HT1080 (cell line): ENCODE measurements at places on chromosomes 6 and 20.

DNA sequence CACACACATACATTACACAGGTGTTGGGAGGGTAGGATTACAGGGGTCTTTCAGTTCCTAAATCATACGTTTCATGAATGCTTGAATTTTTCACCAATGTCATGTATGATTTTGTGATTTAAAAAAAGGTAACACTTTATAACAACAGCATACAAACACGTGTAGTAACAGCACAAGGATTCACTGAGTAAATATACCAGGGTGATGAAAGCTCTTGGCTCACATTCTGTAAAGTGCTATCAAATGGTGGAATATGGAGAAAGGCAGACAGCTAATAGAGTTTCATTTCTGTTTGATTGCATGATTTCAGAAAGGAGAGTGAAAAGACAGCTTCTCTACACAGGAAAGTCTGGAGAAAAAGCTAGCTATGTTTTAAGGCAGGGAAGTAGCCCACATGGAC is 231.9 kb downstream of the CD83 start:
- no peak for DNase-seq

DNA sequence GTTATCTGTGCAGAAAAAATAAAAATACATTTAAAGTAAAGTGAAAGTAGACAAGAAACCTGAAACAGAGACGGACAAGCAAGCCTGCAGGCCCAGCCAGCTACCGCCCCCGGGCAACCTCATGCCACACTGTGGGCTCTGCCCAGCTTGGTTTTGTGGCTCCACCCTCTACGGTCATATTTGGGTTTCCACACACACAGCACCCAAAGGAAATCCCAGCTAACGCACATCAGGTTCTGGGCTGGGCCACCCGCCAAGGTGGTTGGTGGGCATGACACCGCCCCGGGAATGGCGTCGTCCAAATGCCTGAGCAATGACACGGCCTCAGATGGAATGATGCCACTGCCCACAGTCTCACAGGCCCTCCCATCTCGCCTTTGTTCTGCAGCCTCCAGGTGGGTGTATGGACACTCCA is 22.9 kb downstream of the FAM110A start:
- DNase-seq = peak; percentile 98

DNA sequence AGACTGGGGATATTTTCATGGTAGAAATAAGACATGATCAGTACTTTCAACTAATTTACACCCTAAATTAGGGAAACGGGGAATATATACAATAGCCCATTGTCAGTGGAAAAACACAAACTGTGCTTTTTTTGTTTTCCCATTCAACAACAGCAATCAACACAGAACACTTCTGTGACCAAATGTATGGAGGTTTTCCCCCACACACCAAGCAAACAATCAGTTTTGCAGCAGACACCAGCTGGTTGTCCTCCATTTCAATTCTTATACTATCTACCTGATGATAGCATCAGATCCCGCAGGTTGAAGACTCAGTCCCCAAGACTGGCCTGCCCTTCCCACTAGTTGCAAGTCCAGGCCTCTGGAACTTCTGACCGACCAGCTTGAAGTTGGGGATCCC is 4.5 kb downstream of the HINT3 start:
- DNase-seq = no peak

- DNase-seq = no peak
Observed at GRCh38 chr20:35652641-35653429, 11.9 kb downstream of the CPNE1 start.

DNA sequence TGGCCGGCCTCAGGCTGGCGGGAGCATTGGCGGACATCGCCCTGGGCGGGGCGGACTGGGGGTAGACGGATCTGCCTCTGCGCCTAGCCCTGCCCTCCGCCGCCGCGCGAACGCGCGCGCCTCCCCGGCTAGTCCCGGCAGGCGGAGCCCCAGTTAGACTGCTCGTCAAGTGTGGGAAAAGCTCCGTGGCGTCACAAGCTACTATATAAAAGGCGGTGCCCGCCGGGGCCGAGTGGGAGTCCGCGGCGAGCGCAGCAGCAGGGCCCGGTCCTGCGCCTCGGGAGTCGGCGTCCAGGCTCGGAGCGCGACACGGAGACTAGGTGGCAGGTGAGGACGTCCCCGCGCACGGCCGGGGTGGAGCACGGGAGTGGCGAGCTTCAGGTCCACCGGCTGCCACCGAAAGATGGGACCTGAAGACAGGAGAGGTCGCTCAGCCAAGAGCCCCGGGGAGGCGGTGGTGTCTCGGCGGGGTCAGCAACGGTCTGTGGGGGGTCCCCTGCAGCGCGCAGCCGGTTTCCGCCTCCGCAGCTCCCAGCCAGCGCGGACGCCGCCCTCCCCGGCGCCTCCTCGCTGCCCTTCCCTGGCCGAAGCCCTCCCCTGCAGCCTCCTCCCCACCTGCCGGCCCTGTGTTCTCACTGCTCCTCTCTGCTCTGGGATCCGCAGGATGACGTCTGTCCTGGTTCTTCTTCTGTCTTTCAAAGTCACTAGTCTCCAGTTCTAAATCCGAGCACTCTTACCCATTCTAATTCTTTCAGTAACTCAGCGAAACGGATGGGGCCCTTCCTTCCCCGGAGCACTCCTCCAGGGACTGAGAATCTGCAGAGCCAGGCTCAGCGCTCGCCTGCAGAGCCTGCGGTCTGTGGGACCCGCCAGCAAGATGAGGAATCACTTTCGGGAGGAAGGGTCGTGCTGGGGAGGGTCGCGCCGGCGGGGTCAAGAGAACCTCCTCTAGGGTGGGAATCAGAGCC is 4.3 kb upstream of the RIPK1 start:
- DNase-seq = peak; percentile 85

DNA sequence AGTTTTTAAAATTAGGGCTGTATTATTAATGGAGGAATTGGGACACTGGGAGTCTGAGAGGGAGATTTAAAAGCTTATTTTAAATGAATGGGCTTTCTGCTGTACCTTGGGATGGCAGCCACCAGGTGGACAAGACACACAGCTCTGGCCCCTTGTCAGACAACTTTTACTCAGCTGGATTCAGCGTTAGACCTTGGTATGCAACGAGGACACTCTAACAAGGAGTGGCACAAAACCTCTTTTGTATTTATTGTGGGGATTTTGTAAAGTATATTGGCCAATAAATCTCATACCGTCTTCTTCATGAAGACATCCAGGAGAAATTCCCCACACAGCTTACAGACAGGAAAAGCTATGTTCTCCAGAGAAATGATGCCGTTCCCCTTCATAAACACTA is 105.7 kb downstream of the LCA5 start:
- DNase-seq = no peak

DNA sequence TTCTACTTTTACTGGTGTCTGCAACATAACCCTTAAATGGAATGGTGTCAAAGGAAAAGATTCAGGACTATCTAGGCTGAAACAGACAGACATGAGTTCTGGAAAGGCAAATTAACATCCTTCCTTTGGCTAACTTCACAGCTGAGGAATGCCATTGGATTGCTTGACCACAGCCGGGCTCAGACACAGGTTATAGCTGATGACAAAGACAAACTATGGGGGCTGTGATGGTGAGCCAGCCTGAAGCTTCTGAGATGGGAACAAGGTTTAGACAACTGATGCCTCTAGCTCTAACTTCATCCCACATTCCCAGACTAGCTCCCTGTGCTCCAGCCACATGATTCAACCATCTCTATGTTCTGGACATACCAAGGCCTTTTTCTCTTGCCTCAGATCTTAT is 15.3 kb downstream of the POLR1C start:
- DNase-seq = no peak

DNA sequence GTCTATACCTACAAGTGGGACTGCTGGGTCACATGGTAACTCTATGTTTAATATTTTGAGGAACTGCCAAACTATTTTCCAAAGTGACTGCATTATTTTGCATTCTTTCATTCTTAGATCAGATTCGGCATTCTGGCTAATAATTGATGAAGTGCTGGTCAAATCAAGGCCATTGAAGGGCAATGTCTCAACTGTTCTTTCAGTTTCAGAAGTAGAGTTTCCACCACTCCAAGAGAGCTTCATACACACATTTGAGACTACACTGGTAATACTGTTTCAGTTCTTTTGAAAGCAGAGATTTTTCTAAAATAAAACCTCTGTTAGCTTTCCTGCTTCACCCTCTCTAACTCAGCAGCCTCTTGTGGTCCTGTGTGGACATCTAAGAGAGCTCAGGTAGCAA is 154.5 kb downstream of the CFAP61 start:
- no peak for DNase-seq

DNA sequence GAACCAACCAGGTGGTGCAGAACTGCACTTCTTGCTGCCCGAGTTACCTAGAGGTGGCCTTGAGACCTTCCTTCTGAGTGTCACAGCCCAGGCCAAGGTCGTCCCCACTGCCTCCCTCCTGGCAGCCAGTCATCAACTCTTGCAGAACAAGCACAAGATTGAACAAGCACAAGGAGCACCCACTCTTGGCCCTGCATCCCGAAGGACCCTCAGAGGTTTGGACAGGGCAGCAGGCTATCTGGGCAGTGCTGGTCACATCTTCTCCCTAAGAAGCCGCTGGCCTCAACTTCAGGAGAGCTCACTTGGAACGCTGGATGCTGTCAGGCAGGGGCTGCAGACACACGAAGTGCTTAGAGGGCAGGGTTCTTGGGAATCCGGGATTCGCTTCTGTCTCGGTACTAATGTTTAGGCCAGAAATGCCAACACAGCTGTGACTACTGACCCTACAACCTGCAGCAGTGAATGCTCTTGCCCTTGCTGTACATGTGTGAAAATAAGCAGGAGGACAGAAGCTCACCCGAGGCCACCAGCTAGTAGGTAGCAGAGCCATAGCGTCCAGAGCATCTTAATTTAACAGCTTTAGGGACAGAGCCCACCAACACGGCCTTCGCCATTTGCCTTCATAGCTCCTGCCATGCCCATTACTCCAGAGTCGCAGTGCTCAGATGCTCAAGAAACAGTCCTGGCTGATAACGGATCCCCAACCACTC is 4.0 kb upstream of the ACSS1 start:
- DNase-seq = no peak

DNA sequence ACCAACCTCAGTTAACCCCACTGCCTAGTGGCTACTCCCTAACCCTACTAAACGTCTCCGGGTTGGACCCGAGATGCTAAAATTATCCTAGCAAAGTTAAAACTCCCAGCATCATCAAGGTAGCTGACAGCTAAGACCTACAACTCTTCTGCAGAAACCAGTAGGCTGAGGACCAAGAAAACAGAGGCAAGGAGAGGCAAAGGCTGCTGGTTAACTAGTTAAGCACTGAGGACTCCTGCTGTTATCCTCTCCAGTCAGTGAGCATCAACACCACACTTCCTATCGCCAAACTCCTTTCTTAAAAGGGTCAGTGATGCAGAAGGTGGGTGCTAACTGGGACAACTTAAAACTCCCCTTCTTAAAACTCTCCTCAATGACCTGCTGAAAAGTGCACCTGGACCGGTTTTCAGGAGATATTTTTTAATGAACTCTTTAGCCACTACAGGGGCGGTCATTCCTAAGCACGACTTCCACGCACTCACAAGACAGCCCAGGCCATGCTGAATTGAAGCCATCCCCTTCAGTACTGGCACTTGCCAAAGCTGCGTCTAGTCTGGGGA is 1.7 kb downstream of the TRERF1 start:
- peak; percentile 12 for DNase-seq
